ENCODE measurements at places on chromosomes 7 and 10. TPM values are rescaled to one million over a fixed set of nuclear protein-coding genes. Genes with fewer than 3 reads are reported as not detected.

- no peak for DNase-seq
Measured at GRCh38 chr10:15794569-15794968, 65.7 kb downstream of the MINDY3 start.

GRCh38 chr7:496528-497295, 22.9 kb downstream of the PDGFA start:
- DNase-seq: no peak

DNA sequence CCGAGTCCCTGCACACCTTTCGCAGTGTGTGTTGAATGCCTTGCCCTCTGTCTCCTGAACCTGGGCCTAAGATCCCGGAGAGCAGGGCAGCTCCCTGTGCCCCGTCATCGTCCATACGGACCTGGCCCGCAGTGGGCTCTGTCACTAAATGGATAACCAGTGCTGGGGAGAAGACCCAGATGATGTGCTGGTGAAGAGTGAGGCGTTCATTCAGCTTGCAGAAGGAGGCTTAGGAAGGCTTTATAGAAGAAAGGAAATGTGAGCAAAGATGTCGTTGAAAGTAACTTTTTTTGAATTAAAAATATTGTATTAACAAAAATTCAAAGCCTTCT, 34.4 kb downstream of the PFKFB3 start:
- no peak for DNase-seq

GRCh38 chr7:12764458-12764891, 77.0 kb downstream of the ARL4A start:
- no peak for DNase-seq

GRCh38 chr7:15557686-15558085, 4.1 kb downstream of the AGMO start:
- no peak for DNase-seq

GRCh38 chr7:2460641-2461040, 15.6 kb downstream of the GRIFIN start:
- no peak for DNase-seq

GRCh38 chr7:39623732-39624441, 515 bp downstream of the RALA start:
- no peak for DNase-seq

GRCh38 chr7:92010215-92010614, 69.6 kb downstream of the AKAP9 start:
- DNase-seq: no peak

DNA sequence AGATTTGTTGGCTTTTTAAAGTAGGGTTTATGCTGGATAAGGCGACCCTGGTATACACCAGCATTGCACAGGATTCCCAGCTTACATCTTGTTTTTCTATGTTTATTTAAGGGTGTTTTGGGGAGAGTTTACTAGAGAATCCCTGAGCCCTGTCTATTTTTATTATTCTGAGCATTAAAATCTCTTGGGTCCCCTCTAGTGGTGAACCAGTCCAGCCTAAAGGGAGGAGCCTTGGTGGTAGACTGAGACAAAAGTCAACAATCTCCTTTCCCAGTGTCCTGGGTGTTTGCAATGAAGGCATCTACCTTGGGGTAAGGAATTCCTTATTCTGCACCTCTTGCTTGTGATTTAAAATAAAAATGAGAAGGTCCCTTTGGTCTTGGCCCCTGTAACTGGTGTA, 38.2 kb downstream of the ANTXRL start:
- DNase-seq: no peak

DNA sequence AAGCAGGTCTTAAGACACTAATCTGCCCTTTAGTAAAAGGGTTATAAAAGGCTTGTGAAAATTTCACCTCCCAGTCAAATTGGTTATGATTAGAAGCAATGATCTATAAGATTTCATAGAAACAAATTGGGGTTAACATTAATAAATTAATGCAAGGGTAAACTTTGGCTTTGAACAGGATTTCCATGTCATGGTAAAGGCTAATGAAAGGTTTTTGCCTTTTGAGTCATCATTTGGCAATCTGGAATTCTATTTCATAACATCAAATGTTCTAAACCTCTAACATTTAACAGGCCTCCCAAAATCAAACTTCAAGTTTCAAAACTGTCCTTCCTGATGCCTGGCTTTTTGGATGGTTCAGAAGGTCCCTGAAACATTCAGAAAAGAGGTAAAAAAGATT, 62.4 kb downstream of the COA1 start:
- DNase-seq: no peak

GRCh38 chr10:17412323-17412722, 42.1 kb downstream of the ST8SIA6 start:
- DNase-seq: no peak

DNA sequence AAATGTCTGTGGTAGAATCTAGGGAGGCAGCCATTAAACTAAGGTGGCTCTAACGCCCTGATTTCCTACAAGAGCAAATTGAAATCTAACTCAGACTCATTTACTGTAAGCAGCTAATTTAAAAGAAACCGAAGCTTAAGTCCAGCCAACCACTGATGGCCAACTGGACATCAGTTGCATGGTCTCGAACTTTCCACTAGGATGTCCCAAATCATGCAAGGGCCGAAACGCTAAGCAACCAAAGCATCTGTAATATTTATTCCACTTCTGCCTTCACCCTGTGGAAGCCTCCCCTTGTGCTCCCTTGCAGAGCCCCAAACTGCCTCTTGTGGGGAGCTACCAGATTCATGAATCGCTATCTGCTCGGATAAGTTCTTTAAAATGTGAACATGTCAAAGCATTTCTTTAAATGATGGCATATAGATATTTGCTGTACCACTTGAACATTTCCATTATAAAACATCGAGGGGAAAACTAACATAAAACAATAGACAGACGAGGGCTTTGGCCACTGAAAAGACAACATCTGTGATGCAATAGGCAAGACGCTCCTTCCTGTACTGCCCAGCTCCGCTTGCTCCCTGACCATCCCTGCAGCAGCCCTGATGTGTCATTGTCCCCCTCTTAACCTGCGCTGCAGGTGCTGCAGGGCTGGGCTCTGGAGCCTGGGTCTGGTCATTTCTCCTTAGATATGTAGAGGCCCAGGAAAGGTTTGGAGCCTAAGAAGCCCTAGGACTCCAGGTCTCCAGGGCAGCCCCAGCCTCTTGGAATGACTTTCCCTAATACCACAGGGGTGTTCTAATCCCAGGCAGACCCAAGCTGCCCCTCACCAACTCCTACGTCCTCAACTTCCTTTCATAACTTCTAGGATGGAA, 2.9 kb upstream of the RBP3 start:
- DNase-seq: no peak

DNA sequence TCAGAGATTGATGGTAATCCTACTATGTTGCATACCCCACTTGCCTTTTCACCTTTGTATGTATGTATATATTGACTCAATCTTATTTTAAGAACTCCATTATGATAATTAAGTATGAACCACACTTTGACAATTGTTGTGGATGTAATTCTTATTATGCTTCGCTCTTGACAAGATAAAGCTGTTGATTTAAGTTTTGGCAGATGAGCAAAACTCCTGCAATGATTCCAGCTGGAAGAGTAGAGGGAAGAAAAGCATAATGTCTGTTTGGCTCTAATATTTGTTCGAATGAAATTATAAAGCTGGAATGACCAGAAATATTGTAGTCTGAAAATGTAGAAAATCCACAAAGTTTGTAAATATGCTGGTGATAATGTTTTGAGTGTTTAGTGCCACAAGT, 83.8 kb upstream of the AKR1E2 start:
- no peak for DNase-seq

- no peak for DNase-seq
Measured at GRCh38 chr7:110569486-110570205, 521.3 kb upstream of the LRRN3 start.

DNA sequence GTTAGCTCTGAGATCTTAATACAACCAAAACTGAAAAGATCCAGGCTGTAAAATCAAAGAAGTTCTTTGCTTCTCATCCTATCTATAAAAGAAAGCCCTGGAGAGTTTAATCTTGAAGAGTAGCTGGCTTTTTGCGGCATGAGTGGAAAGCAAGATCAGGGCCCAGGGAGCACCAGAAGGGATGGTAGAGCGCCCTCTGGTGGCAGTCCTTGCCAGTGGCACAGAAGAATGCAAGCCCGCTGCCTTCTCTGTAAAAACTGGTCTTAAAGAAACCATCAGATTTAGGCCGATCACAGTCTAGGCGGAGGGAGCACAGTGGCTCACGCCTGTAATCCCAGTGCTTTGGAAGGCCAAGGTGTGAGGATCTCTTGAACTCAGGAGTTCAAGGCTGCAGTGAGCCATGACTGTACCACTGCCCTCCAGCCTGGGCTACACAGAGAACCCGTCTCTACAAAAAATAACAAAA, 35.6 kb downstream of the CPN1 start:
- peak; percentile 97 for DNase-seq

- DNase-seq: no peak
Measured at GRCh38 chr10:108982159-108982558, 941.2 kb downstream of the XPNPEP1 start.

DNA sequence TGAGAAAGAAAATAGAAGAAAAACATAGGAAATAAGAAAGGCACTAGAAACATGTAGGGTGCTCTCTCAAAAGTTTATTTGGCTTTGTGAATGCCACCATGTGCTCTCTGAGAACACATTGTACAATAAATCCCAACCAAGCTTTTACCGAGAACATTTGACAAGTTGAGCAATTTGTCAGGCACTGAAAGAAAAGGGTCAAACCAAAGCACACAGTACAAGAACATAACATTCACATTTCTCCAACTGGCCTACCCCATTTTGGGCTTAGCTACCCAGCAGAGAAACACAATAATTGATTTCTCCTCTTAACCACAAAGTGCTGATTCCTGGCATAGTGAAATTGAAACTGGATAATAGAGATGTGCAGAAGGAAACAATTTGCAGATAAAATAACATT, 69.2 kb upstream of the SLC39A12 start:
- no peak for DNase-seq

GRCh38 chr7:51150193-51150592, 166.4 kb downstream of the COBL start:
- DNase-seq: peak; percentile 31

DNA sequence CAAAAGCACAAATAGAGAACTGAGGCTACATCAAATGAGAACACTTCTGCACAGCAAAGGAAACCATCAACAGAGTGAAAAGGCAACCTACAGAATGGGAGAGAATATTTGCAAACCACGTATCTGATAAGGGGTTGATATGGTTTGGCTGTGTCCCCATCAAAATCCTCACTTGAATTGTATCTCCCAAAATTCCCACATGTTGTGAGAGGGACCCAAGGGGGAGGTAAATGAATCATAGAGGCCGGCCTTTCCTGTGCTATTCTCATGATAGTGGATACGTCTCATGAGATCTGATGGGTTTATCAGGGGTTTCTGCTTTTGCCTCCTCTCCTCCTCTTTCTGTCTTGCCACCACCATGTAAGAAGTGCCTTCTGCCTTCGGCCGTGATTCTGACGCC, 120.6 kb upstream of the FRMD4A start:
- DNase-seq: peak; percentile 24

The NKX1-2 gene
- not detected for total RNA-seq

The CALY gene
- total RNA-seq: 2.5 TPM

The CALML3 gene
- not detected for total RNA-seq

The IL15RA gene
- 19.5 TPM for total RNA-seq

The PDE6C gene
- not detected for total RNA-seq

The DRGX gene
- not detected for total RNA-seq

Measured in esophagus muscularis mucosa (tissue), 4 donors.